Cardiac muscle cell (in vitro differentiated cells and primary cell): ENCODE measurements at places on chromosomes 11 and 22. TPM values are rescaled to one million over a fixed set of nuclear protein-coding genes. Genes with fewer than 3 reads are reported as not detected.

- peaks cover 10% of the 10 kb centered on the region for H3K4me1 ChIP-seq
- H3K4me3 ChIP-seq: no peak overlapping the region
- H3K36me3 ChIP-seq: no peaks in the 10 kb centered on the region
- no peak overlapping the region for H3K27ac ChIP-seq
Measured at GRCh38 chr11:32388871-32389770, 46.2 kb downstream of the WT1 start.

- H3K27ac ChIP-seq: no peak overlapping the region
- H3K27me3 ChIP-seq: no peaks in the 10 kb centered on the region
- H3K4me1 ChIP-seq: no peaks in the 10 kb centered on the region
- H3K36me3 ChIP-seq: no peaks in the 10 kb centered on the region
- no peak overlapping the region for H3K4me3 ChIP-seq
- DNase-seq: no peak
Measured at GRCh38 chr11:6191742-6192141, 7.3 kb upstream of the OR52W1 start.

GRCh38 chr11:65548395-65548794 is 9.8 kb downstream of the LTBP3 start:
- no peak overlapping the region for H3K4me3 ChIP-seq
- no peaks in the 10 kb centered on the region for H3K36me3 ChIP-seq
- H3K27ac ChIP-seq: no peak overlapping the region

GRCh38 chr11:57778318-57779037 is 16.9 kb downstream of the CTNND1 start:
- no peaks in the 10 kb centered on the region for H3K27me3 ChIP-seq
- H3K36me3 ChIP-seq: no peaks in the 10 kb centered on the region
- peaks cover 85% of the 10 kb centered on the region for H3K4me1 ChIP-seq
- DNase-seq: peak; percentile 97

GRCh38 chr11:64685536-64685935 is 37.5 kb downstream of the NRXN2 start:
- no peak for DNase-seq
- H3K4me1 ChIP-seq: no peaks in the 10 kb centered on the region
- no peak overlapping the region for H3K4me3 ChIP-seq
- no peak overlapping the region for H3K27ac ChIP-seq

GRCh38 chr11:48055292-48056132 is 75.2 kb downstream of the PTPRJ start:
- DNase-seq: peak; percentile 33
- no peaks in the 10 kb centered on the region for H3K36me3 ChIP-seq
- no peak overlapping the region for H3K4me3 ChIP-seq
- peaks cover 13% of the 10 kb centered on the region for H3K4me1 ChIP-seq
- H3K27me3 ChIP-seq: no peaks in the 10 kb centered on the region

DNA sequence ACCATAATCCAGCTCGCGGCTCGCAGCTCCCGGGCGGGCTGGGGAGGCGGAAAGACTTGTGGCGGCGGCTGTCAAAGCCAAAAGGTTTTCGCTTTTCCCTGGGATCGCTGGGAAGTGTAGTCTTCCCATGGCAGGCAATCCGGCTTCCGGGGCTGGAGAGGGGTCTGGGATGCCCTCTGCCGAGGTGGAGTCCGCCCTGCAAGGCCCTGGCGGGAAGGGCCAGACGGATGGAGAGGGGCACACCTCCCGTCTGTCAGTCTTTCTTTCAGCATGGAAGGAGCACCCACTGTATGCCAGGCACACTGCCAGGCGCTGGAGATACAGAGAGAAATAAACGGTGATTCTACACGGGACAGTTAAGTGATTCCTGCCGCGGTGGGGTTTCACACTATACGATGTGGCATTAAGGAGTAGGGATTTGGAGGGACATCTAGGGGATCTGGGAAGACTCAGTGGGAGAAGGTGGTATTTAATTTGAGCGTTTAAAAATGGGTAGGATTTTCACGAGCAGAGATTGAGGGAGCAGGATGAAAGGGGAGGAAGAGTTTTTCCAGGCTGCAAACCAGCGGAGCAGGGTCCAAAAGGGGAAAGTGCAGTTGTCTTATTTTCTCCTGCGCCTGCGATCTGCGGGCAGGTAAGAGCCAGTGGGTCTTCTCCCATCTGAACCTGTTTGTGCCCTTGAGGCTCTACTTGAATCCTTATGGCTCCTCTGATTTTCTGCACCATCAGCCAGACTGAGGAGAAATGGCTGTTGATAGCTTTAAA is at the start of gene BACE1:
BACE1 (minus strand) TSS at position 60 of the 765 bp plus-strand sequence. CDS start 461 bp downstream, outside the sequence.
- H3K36me3 ChIP-seq: no peaks in the 10 kb centered on the region
- H3K4me3 ChIP-seq: peak within 1 kb of the TSS; percentile 98
- no peaks in the 10 kb centered on the region for H3K27me3 ChIP-seq
- peak; percentile 91 for DNase-seq

DNA sequence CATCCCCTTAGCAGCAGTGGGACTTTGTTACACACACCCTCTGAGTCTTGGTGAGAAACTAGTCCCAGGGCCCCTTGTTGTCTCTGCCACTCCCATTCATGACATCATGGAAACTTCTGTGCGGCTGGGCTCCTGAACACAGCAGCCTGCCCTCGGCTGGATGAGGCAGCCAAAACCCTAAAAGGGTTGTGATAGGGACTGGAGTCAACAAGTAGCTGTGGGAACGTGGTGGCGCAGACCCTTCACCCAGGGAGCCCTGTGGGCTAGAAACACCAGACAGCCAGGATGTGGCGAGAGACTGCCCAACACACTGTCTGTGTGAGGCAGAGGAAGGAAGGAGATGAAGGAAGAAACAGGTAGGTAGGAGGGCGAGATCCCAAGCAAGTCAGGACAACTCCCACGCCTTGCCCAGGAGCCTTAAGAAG is 3.9 kb downstream of the CD3D start:
- peaks cover 7% of the 10 kb centered on the region for H3K27me3 ChIP-seq
- no peak overlapping the region for H3K4me3 ChIP-seq
- H3K36me3 ChIP-seq: no peaks in the 10 kb centered on the region
- no peak overlapping the region for H3K27ac ChIP-seq
- DNase-seq: no peak

DNA sequence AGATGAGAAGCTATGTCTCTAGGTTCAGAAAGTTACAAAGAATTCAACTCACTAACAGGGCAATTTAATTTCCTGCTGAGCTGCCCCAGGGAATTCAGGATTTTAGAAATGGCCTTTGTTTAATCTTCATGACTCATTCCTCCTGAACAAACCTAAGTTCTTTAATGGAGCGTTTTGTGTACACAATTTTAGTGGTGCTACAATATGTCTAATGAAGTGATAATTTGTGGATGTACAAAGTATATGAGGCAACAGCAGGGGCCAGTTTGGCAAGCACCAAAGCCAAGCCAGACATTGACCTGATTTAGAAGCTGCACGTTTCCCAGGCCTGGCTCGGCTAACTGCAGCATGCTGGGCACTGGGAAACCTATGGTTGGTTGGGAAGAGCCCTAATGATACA is 34.4 kb upstream of the HEPHL1 start:
- H3K4me1 ChIP-seq: no peaks in the 10 kb centered on the region
- no peak overlapping the region for H3K27ac ChIP-seq
- DNase-seq: no peak
- no peak overlapping the region for H3K4me3 ChIP-seq
- no peaks in the 10 kb centered on the region for H3K27me3 ChIP-seq

Gene DRICH1
- not detected in 2 replicates for total RNA-seq

Gene LIMK2
- 29.4 and 32.8 TPM in 2 replicates for total RNA-seq

Gene OR52N4
- total RNA-seq: not detected in 2 replicates

Gene DTX4
- total RNA-seq: 2.7 and 3.1 TPM in 2 replicates

Gene LAYN
- 1.8 and 2.6 TPM in 2 replicates for total RNA-seq
